ENCODE measurements at places on chromosomes 4 and X.

DNA sequence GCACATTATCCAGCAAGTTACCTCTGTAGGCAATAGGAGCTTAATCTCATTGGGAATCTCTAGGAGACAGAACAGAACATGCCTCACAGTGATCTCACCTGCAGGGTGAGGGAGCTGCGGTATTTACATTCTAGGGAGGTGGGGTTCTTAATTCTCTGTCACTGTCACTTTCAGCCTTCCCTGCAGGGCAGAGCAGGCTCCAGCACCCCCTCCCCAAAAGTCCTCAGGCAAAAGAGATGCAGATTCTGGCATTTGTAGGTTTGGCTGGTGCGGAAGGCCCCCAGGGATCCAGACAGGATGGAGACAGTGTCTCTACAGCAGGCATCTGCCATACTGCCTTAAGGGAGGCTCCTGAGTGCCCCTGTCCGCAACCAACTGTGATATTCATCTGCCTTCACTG, 166.4 kb upstream of the ATP6AP2 start:
- no peak for DNase-seq

DNA sequence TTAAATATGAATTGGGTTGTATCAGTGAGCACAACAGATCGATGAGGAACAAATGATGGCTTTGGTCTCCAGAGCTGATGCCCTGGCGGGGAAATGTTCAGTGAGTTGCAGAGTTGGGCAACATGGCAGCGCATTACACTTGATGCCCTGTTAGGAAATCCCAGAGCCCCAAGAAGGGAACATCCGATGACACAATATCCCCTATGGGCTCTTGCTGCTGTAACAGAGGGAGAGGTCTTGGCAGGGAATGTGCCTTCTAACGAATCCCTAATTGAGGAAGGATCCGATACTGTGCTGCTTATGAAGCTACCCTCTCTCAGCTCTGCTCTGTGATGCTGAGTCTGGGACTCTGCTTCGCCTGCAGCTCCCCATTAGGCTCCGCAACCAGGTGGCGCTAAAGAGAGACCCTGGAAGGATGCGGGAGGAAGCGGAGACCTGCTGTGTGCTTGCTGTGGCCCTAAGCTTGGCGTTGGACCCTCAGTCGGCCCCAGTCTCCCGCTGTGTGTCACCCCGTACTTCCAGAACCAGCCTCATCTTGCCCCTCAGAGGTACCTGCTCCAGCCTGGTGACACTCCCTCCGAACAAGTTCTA, 38.9 kb downstream of the PDHA1 start:
- peak; percentile 77 for DNase-seq

- no peak for DNase-seq
Measured at GRCh38 chr4:2320746-2321145, 58.8 kb upstream of the MXD4 start.

DNA sequence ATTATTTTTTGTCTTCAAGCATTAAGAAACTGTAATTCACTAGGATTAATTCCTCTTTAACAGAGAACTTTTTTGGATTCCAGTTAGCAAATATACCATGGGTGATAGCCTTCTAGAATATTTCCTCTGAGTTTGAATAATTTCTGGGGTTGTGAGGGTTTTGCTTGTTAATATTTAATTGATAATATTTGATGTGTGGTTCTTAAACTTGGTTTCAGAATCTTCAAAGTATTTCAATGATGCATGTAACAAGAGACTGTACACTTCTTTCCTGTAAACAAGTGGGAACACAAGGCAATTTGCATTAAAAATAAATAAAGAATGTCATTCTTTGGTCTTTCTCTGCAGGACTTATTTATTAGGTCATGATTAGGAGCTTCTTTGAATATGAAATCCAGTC, 9.5 kb upstream of the C4orf51 start:
- no peak for DNase-seq

DNA sequence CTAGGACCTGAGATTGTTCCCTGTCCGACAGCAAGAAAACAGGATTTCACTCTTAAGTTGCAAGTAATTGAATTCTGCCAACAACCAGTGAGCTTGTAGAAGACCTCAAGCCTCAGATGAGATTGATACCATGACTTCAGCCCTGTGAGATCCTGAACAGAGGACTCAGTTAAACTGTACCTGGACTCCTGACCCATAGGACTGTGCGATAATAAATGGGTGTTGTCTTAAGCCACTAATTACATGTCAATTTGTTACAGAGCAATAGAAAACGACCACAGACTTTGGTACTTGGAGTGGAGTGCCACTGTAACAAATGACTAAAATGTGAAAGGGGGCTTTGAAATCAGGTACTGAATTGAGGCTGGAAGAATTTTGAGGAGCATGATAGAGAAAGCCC, 12.0 kb downstream of the PBDC1 start:
- no peak for DNase-seq

DNA sequence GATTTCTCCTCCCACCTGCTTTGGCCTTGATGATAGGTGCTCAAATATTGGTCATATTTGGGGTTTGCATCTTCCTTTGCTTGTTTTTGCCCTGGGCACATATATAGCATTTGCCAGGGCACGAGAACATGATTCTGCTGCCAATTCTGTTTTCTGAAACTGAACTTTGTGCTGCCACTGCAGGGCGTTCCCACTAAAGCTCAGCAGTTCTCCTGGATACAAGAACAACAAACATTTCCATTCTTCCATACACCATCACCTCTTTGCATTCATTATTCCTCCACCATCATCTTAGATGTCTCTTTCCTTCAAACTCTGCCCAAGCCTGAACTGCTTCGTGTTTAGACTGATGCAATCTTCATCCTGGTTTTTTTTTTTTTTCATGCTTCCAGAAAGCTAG, 36.3 kb upstream of the GATB start:
- no peak for DNase-seq

GRCh38 chrX:131359611-131360010, 70.5 kb upstream of the IGSF1 start:
- no peak for DNase-seq

- no peak for DNase-seq
Measured at GRCh38 chr4:107629318-107629717, 90.7 kb downstream of the PAPSS1 start.

GRCh38 chrX:109578916-109579315, 42.3 kb downstream of the NXT2 start:
- no peak for DNase-seq

DNA sequence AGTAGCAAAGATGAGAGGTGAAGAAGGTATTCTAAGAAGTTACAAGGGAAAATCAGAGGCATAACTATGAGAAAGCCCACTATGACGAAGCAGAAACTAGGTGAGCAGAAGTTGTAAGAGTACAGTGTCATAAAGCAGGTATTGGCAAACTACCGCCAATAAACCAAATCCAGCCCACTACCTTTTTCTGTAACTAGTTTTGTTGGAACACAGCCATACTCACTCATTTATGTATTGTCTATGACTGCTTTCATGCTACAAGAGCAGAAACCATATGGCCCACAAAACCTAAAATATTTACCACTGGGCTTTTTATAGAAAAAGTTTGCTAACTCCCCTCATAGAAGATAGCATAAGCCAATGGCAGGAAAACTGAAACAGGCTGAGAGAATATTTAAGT, 31.8 kb upstream of the ZCCHC13 start:
- no peak for DNase-seq

- DNase-seq: no peak
Measured at GRCh38 chrX:29348288-29348687, 761.0 kb downstream of the IL1RAPL1 start.

DNA sequence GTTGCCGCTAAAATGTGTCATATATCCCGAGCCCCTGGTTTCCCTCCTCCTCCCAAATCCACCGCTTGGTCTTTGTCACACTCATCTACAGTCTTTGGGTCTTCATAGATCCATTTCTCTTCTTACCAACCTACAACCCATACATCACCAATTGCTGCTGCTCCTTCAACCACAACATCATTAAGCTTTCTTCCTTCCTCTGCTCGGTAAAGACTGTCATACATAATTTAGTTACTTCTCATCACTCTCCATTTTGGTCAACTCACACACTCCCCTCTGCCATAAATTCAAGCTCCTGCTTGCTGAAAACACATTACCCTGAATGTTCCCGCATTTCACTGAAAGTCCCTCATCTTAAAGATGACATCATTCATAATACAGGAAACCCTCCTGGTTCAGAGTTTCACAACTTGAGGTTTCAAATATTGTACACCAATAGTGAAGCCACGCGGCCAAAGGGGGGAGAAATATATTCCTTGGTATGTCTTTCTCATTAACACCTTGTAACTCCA, 1.7 kb upstream of the DCTD start:
- no peak for DNase-seq

- no peak for DNase-seq
Measured at GRCh38 chr4:7646384-7647061, 211.8 kb upstream of the PSAPL1 start.

DNA sequence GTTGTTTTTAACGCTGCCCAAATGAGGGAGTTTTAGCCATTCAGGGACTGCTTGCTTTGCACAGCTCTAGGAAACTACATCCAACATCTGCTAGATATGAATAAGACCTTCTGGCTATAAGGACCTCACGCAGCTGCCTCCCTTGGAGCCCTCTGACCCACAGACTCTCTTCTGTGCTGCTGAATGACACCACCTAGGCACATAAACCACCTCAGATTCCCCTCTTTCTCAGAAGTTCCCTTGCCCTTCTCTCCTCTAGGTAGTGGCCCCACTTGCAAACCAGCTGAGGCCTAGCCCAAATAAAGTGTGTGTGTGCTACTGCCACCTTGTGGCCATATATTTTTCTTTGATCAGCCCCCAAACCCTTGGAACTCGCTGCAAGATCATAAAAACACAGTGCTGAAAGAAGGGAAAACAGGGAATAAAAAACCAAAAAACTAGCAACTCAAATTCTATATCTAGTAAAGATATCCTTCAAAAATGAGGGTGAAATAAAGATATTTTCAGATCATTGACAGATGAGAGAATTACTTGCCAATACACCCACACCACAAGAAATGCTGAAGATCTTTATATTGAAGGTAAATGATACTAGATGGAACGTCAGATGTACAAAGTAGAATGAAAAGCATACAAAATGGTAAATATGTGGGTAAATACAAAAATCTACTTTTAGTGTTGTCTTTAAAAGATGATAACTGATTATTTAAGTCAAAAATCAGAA, 265.9 kb downstream of the ADAMTS3 start:
- peak; percentile 8 for DNase-seq

DNA sequence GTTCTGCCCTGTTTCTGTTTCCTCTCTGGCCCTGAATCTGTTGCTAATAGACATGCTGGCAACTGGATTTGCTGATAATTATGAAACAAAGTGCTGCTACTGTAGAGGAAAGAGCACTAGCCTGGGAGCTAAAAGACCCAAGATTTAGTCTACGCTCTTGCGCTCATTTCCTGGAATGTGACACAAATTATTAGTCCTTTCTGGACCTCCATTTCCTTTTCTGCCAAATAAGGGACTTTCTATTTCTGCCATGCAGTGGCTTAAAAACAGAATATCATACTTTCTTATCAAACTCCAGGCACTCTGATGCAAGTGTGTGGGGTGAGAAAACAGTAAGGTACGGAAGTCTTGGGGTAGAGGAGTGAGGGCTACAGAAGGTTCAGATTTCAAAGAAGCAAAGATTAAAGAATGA, 48.3 kb upstream of the GPR174 start:
- no peak for DNase-seq

- no peak for DNase-seq
Measured at GRCh38 chrX:56462389-56462788, 101.0 kb upstream of the UBQLN2 start.

- DNase-seq: no peak
Measured at GRCh38 chrX:84453351-84454246, 48.7 kb downstream of the HDX start.

DNA sequence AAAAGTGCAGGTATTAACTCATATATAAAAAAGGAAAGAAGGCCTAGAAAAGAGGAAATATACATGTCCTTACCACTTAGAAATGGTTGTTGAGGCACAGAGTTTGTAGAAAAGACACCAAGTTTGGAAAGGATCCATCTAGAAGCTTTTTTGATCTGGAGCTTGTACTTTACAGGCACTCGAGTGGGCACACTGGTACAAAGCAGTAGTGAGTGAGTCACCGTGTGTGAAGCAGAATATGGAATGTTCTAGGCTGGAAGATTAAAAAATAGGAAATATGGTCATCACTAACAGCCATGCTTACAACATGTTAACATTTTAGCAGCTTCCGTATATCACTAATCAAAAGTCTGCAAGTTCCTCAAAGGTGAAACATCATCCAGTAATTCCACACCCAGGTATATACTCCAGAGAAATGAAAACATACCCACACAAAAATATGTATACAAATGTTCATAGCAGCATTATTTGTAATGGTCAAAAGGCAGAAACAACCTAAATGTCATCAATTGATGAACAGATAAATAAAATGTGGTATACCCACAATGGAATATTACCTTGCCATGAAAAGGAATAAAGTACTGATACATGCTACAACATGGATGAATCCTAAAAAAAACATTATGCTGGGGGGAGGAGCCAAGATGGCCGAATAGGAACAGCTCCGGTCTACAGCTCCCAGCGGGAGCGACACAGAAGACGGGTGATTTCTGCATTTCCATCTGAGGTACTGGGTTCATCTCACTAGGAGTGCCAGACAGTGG, 69.5 kb downstream of the FRYL start:
- no peak for DNase-seq

- DNase-seq: no peak
Measured at GRCh38 chrX:9913146-9913433, 54.1 kb upstream of the CLDN34 start.

DNA sequence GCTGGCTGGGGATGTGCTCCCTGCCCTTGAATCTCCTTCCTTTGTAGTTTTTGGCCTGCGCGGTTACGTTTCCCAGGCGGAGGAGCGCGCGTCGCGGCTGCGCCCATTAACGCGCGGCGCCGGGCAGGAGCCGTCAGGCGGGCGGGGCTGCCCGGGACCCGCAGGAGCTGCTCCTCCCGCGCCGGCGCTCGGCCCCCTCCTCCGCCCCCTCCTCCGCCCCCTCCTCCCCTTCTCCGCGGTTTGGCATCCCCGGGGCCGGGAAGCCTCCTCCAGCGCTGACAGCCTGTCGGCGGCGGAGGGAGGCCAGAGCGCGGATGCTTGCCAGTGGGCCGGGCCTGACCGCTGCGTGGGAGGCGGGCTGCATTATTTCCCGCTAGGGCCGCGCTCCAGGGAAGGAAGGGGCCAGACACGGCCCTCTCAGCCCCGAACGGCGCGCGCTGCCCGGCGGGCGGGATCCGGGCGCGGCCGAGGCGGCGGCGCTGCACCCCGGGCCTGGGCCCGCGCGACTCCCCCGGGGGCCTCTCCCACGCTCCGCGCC, at the start of gene DCLK2:
TSS of gene DCLK2 (plus strand) at position 405 of the 538 bp plus-strand sequence. CDS start 583 bp downstream, outside the sequence.
- DNase-seq: peak; percentile 92

Measured in H7 (cell line).